ENCODE measurements at places on chromosomes 3 and 15.

- no peak for DNase-seq
Measured at GRCh38 chr15:87348746-87349145, 907.8 kb downstream of the NTRK3 start.

- DNase-seq: no peak
Measured at GRCh38 chr15:78023081-78023665, 54.3 kb downstream of the TBC1D2B start.

GRCh38 chr3:153138276-153139210, 23.5 kb upstream of the RAP2B start:
- DNase-seq: no peak

DNA sequence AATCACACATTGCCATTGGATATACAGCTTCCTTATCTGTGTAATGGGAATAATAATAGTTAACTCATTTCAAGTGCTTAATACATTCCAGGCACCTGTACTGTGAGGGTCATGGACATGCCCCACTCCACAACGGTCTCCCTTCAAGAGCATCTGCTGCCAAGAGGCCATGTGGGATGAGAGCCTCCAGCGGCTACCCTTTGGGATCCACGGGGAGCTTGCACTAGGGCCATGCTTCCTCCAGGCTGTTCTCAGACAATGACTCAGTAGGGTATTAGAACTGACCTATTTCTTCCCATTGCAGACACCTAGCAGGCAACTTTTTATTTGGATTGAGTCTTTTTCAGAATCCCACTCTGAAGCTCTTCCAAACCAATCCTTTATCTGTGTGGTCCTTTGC, 1078.9 kb downstream of the TUSC7 start:
- DNase-seq: no peak

DNA sequence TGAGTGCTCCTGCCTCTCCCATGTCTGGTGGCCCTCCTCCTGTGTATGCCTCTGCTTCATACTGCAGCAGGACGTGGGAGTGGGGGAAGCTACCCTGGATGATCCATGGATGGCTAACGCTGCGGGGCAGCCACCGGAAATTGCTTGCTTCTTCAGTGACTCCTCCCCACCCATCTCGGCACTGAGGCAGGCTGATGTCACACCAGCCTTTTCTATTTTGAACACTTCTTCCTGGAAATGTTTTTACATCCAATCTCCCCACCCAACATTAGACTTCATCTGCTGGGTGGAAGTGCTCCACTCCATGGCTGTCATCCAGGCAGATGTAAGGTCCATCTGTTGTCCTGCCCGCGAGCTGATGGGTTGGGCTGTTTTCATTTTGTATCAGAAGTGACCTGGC, 58.9 kb upstream of the MUC13 start:
- no peak for DNase-seq

GRCh38 chr3:190646996-190647395, 133.1 kb downstream of the IL1RAP start:
- no peak for DNase-seq

DNA sequence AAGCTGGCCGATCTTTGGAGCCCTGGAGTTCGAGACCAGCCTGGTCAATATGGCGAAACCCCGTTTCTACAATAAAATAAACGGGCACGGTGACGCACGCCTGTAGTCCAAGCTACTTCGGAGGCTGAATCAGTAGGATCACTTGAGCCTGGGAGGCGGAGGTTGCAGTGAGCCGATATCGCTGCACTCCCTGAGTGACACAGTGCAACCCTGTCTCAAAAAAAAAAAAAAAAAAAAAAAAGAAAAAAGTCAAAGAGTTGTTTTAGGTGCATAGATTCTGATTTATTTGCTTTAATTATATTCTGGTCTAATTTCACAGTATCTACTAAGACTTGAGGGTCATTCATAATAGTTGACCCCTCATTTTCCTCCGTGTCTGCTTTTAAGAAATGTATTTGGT, 1.7 kb downstream of the ARL13B start:
- no peak for DNase-seq

- DNase-seq: no peak
Measured at GRCh38 chr3:113498221-113499005, 16.5 kb downstream of the SPICE1 start.

DNA sequence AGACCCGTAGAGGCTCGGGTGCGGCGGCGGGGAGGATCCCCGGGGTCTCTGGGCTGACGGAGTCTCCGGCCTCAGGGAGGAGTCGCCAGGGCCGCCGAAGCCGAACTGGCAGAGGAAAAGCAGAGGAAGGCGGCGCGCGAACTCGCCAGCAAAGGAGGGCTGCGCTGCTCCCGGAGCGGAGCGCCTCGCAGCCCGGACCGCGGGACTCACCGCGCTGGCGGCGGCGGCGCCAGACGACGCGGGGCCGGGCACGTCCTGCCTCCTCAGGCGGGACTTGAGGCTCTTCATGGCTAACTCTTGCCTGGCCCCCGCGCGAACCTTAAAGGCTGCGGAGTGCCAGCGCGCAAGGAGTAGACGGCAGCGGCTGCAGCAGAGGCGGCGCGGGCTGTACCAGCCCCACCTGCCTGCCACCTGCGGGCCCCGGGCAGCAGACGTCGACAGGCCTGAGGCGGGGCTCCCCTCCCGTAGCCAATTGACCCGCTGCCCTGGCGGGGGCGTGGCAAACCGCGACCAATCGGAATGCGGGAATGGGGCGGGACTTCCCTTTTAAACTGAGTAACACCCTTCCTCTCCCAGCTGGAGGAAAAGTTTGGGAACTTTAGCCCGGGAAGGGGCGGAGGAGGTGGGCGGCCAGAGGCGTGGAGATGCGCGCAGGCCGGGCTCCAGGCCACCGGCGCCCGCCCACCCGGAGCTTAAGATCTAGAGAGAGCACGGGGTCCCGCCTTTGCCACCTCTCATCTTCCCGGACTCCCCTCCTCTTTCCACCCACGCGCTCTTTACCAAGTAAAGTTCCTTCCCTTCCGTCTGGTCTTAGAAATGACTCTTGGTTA, at the start of gene UACA:
Gene UACA (minus strand): TSS at position 439 of the 830 bp plus-strand sequence. CDS start 151 bp downstream, at position 288.
- peak; percentile 41 for DNase-seq

GRCh38 chr15:56537881-56538280, 72.9 kb upstream of the MNS1 start:
- DNase-seq: peak; percentile 69

DNA sequence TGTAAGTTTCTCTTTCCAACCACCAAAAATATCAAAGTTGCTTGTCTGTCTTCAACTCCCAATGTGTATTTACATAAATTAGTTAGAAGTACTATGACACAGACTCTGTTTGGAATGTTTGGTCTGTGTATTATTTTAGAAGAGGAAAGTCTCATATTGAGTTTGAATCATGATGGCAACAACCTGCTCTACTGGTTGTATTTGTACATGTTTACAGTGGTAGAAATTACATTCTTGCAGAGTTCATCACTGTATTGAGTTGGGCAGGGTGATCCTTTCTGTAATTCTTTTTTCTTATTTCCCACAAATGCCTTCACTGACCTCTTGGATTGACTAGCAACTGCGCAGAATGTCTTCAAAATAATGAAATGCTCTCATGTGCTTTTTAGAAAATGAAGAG, 149.6 kb downstream of the CHL1 start:
- no peak for DNase-seq

DNA sequence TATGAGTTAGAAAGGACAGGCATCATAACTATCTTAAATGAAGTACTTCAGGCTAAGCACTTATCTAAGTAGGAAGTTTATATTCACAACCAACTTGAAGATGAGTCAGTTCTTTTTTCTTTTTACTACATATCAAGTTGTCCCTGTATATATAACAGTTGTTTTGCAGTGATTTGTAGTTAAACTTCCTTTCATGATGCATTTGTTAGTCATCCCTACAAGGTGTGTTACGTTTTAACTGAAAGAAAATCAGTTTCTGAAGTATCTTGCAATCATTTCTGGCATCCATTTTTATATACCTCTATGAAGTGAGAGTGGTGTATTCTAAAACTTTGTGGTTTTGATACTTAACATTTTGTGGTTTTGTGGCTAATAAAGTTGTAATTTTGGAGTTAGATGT, 46.1 kb downstream of the ZFAND6 start:
- DNase-seq: no peak

DNA sequence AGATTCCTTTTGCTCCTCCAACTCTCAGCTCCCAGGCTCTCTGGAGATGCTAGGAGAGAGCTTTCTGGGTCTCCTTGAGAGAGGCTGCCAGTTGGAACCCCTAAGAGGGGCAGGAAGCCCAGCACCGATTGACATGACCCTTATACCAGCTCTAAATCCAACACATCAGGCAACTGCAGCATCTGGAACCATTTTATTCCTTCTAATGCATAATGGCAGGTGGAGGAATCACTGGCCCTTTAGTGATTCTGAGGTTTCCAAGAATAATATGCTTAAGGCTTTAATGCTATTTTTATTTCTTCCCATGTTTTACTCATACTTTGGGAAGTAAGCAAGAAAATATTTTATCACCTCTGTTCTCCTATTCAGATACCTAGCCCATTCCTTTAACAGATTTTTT, 60.3 kb upstream of the TEX264 start:
- no peak for DNase-seq

- no peak for DNase-seq
Measured at GRCh38 chr3:69005071-69005790, 8.3 kb downstream of the EOGT start.

- no peak for DNase-seq
Measured at GRCh38 chr3:120263792-120264191, 21.2 kb downstream of the GPR156 start.

DNA sequence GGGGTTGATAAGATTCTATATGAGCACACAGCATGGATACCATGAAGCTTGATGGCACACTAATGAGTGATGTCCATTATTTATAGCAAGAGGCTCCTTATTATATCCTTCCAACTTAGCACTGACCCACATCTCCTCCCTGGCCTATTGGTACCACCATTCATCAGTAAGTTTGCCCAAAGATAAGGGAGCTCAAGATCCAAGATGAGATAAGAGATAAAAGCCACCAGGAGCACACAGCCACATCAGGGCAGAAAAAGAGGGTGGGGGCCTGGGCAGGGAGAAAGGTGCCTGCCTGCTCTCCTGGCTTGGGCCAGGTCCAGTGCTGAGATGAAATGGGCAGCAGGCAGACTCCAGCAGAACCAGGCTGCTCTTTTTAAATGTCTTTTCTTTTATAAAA, 4.4 kb upstream of the PPP1R14D start:
- DNase-seq: no peak

GRCh38 chr3:57982561-57983243, 25.5 kb upstream of the FLNB start:
- DNase-seq: no peak

- DNase-seq: no peak
Measured at GRCh38 chr3:80753021-80753420, 985.2 kb upstream of the ROBO1 start.

- no peak for DNase-seq
Measured at GRCh38 chr3:164577667-164578210, 500.6 kb downstream of the SI start.

DNA sequence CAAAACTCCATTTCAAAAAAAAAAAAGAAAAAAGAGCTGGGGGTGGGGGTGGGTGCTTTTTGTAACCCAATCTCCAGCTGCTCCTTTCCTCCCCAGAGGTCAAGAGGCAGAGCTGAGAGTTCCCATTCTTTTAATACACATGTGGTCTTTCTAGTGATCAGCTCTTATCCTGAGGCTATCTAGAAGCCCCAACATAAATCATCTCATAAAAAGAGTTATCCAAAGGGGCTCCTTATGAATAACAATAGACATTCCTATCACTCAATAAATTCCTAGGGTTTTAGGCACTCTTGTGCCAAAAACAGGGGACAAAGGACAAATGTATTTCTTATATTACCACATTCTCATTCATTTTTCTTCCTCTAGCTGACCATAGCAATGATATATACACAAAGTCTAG, 25.1 kb upstream of the GAP43 start:
- DNase-seq: no peak

DNA sequence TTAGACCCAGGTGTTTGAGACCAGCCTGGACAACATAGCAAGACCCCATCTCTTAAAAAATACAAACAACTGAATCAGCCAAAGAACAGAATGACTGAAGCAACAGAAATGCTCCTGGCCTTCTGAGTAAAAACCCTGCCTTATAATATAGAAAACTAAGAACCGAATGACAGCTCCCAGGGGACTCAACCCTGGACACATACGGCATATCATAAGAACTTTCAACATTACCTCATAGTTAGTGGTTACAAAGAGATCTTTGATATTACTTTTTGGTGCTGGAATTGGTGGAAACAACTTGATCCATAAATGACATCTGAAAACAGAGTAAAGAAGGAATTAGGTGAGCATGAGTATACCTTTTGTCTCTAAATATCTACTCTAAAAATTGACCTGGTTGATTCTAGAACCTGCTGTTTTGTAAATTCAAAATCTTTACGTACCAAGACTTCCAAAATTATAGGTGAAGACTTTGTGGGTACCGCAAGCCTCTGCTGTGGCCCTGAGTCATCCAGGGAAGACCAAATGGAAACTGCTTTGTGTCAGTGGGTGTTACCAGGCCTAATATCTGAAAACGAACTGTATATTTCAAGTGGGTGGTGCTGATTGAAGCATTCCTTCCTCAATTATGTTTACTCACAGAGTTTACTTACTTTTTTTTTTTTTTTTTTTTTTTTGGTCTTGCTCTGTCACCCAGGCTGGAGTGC, 35.5 kb downstream of the IL5RA start:
- no peak for DNase-seq

DNA sequence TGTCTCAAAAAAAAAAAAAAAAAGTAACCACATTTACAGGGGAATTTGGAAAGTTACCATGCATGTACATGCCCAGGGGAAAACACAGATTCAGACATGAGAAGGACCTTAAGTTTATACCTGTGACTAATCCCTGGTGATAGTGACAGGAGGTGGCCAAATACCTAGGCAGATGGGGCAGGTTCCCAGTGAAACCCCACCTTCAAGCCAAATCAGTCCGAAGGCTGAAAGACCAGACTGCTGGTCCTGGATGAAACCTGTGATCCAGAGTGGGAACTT, 15.8 kb downstream of the SPCS1 start:
- DNase-seq: no peak

DNA sequence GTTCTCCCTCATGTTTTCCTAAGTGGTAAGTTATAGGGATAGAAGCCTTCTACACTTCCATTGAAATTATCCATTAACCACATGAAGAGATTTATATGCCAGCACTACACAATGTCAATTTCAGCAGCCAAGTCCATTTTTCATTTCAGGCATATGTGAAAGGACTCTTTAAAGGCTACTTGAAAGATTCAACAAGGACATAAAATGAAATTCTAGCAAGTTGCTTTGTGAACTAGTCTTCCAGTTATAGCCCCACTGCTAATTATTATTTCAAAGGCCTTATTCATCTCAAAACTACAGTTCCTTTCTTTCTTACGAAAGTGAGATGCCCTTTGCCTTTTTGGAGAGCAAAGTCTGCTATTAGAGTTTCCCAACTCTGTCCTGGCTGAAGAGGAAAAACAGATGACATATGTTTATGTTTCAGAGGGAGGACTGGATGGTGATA, 66.0 kb upstream of the SLC2A2 start:
- no peak for DNase-seq

Data from CD4-positive, alpha-beta T cell (primary cell).